ENCODE measurements at places on chromosomes 3 and 15. TPM values are rescaled to one million over a fixed set of nuclear protein-coding genes. Genes with fewer than 3 reads are reported as not detected.

DNA sequence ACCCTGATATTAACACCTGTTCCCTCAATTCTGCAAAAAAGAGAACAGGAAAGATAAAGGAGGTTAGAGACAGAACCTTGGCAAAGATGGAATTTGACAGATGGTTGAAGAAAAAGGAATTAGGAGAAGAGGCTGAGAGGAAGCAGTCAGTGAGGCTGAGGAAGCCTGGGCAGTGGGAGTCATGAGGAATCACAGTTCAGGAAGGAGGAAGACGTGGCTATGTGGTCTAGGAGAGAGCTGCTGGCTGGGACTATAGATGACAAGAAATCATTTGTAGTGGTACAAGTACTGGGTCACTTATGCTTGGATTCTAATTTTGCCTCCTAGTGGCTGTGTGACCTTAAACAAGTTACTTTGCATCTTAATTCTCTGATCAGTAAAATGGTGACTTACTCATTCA, 49.0 kb downstream of the LARS2 start:
- no peak overlapping the region for H3K27ac ChIP-seq
- H3K4me1 ChIP-seq = no peaks in the 10 kb centered on the region
- DNase-seq = no peak
- H3K4me3 ChIP-seq = no peak overlapping the region
- peaks cover 8% of the 10 kb centered on the region for H3K36me3 ChIP-seq

GRCh38 chr15:43204016-43204901, 16.6 kb downstream of the EPB42 start:
- no peaks in the 10 kb centered on the region for H3K36me3 ChIP-seq
- H3K4me1 ChIP-seq = no peaks in the 10 kb centered on the region
- no peak for DNase-seq
- H3K27ac ChIP-seq = no peak overlapping the region
- H3K27me3 ChIP-seq = peaks cover 11% of the 10 kb centered on the region
- H3K4me3 ChIP-seq = no peak overlapping the region

DNA sequence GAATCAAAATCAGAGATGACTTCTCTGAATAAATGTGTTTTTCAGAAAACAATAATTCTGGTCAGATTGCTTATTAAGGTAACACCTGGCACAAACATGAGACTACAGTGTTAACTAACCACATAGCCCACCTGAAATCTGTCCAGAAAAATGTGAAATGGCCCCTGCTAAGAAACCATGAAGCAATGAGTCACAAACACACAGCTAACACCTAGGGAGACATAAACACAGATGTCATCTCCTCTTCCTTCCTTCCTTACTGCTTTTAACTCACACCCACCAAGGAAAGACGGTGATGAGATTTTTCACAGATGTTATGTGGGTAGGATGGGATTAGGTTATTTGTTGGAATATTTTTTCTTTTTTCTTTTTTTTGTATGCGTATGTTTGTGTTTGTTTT, 315.0 kb upstream of the STAC start:
- no peak for DNase-seq
- H3K4me1 ChIP-seq = no peaks in the 10 kb centered on the region
- no peak overlapping the region for H3K4me3 ChIP-seq
- H3K27me3 ChIP-seq = no peaks in the 10 kb centered on the region
- H3K27ac ChIP-seq = no peak overlapping the region

DNA sequence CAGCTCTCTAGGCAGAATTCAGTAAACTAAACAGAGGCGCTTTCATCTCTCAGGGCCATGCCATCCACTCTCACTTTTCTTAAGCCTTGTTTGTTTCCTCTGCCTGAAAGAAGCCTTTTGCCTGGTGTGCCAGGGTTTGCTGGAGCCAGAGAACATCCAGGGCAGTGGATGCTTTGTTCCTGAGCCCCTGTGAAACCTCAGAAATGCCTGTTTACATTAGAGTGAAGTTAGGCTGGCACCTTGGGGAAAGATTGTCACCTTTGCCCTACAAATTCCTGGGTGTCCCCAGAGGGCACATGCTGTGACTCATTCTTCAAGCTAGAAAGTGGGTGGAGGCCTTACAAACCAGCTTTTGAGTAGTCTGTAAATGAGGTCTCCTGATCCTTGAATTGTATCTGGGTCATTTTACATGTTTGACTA, 10.7 kb upstream of the TRAK1 start:
- H3K27ac ChIP-seq = peak overlapping the region; percentile 51
- H3K4me1 ChIP-seq = peaks cover 56% of the 10 kb centered on the region
- no peaks in the 10 kb centered on the region for H3K27me3 ChIP-seq
- H3K4me3 ChIP-seq = no peak overlapping the region

- DNase-seq = no peak
- no peaks in the 10 kb centered on the region for H3K27me3 ChIP-seq
Measured at GRCh38 chr3:134817297-134817696, 22.2 kb downstream of the EPHB1 start.

DNA sequence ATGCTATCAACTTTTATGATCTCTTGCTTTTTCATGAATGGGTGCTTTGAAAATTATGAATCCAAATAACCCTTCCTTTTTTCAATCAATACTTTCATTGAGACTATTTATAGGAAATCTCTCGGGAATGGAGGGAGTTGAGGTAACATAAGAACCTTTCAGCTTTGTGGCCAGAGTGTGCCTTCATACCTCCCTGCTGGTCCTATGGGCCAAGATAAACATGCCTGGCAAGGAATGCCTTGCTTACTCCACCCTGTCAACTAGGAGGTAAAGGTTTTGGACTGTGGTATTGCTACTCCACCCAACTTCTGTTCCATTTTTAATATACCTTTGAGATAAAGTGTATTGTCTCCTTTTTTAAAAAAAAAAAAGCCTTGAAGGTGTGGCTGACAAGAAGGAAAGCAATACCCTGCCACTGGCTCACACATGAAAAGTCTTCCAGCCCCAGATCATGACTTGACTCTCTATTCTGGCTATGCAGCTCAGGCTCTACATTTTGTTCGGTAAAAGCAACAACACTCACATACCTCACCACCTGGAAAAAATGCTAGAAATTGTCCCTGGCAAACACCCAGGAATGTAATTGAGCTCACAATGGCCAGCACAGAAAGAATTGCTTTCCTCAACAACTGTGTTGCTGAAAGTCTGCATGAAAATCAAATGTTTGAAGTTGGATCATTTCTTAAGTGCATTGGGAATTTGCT, 35.8 kb downstream of the COL8A1 start:
- H3K4me3 ChIP-seq = no peak overlapping the region
- H3K27me3 ChIP-seq = no peaks in the 10 kb centered on the region
- no peaks in the 10 kb centered on the region for H3K36me3 ChIP-seq
- no peaks in the 10 kb centered on the region for H3K4me1 ChIP-seq
- no peak for DNase-seq

- no peaks in the 10 kb centered on the region for H3K4me1 ChIP-seq
- no peak for DNase-seq
- no peaks in the 10 kb centered on the region for H3K27me3 ChIP-seq
- H3K36me3 ChIP-seq = no peaks in the 10 kb centered on the region
- H3K27ac ChIP-seq = no peak overlapping the region
Measured at GRCh38 chr3:36707623-36708409, 56.5 kb downstream of the DCLK3 start.

DNA sequence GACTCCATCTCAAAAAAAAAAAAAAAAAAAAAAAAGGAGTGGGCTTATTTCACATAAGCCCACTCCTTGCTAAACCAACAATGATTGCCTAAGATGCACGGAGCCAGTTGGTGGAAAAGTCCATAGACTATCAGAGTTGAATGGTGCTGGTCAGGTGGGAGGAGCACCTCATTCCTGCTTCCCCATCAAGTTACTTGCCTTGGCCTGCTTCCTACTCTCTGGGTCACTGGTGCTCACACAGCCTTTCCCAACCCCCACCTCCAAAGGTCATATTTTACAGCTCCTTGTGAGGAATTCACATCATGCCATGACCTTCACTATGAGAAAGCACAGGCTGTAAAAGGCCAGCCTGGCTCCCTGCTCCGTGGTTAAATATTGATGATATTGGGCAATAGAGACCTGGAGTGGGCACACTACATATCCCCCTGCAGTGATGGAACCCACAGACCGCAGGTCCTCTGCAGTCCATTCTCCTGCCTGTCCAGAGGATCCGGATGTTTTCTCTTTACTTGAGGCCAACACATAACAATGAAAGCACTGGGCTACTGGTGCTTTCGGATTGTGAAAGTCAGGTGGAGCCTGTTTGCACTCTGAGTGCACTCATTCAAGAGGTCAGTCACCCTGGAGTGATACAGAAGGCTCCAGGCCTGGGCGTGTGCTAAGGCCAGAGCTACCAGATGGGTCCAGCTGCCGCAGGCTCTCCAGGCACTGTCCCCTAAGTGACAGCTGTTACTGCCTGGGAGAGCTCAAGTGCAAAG, at the start of gene SLC51B:
Gene SLC51B (plus strand): TSS at position 664 of the 758 bp plus-strand sequence. CDS start 4,618 bp downstream, outside the sequence.
- H3K4me1 ChIP-seq = peaks cover 16% of the 10 kb centered on the region
- DNase-seq = no peak
- H3K27me3 ChIP-seq = no peaks in the 10 kb centered on the region
- no peak within 1 kb of the TSS for H3K27ac ChIP-seq
- H3K4me3 ChIP-seq = no peak within 1 kb of the TSS

DNA sequence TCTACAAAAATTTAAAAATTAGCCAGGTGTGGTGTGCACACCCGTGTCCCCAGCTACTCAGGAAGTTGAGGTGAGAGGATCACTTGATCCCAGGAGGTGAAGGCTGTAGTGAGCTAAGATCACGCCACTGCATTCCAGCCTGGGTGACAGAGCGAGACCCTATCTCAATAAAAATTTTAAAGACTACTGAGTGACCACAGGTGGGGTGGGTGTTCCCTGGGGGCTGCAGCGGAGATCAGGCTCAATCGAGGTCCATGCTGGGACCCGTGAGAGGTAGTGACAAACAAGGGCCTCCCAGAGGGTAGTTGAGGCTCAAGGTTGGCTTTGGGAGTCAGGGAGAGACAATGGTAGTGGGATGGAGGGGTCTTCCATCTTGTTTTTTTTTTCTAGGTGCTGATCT, 38.9 kb upstream of the LIMD1 start:
- H3K27ac ChIP-seq = no peak overlapping the region
- H3K36me3 ChIP-seq = no peaks in the 10 kb centered on the region
- DNase-seq = no peak
- no peak overlapping the region for H3K4me3 ChIP-seq

GRCh38 chr3:53703630-53704362, 142.4 kb downstream of the CHDH start:
- no peaks in the 10 kb centered on the region for H3K4me1 ChIP-seq
- no peak overlapping the region for H3K27ac ChIP-seq
- no peak for DNase-seq
- H3K36me3 ChIP-seq = no peaks in the 10 kb centered on the region
- no peaks in the 10 kb centered on the region for H3K27me3 ChIP-seq

- no peaks in the 10 kb centered on the region for H3K27me3 ChIP-seq
- H3K4me3 ChIP-seq = no peak overlapping the region
- H3K27ac ChIP-seq = no peak overlapping the region
Measured at GRCh38 chr15:40918799-40919392, 10.2 kb upstream of the DLL4 start.

GRCh38 chr15:82124331-82125263, 78.8 kb upstream of the MEX3B start:
- no peaks in the 10 kb centered on the region for H3K4me1 ChIP-seq
- no peak overlapping the region for H3K27ac ChIP-seq

DNA sequence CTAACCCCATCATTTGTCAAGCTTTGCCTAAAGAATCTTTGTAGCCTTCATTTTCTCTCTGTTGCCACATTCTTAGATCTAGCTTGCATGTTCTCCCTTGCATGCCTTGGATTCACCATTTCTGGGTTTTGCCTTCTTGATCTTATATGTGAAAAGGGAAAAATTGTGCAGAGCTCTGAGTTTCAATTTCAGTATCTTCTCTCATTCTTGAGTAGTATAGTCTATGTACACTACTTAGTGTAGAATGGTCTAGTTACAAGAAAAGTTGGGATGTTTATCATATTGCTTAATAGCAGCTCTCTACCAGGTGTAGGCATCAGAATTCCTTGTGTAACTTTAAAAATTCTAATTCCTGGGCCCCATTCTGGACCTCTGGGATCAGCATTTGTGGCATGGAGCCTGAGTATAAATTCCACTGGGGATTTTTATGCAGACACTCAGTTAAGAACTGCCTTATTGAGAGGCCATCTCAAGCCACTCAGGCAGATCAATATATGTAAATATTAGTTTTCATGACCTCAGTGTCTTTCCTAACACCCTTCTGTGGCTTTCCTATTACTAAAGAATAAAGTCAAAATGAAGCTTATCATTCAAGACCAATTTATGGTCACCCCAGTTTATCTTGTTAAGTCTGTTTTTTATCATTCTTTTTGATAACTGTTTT, 23.4 kb downstream of the GTF2E1 start:
- H3K4me3 ChIP-seq = no peak overlapping the region
- H3K4me1 ChIP-seq = peaks cover 5% of the 10 kb centered on the region
- H3K27me3 ChIP-seq = no peaks in the 10 kb centered on the region
- no peak overlapping the region for H3K27ac ChIP-seq
- DNase-seq = no peak

GRCh38 chr3:183435661-183436060, 7.2 kb upstream of the MCF2L2 start:
- no peaks in the 10 kb centered on the region for H3K27me3 ChIP-seq
- DNase-seq = no peak
- no peaks in the 10 kb centered on the region for H3K36me3 ChIP-seq
- H3K27ac ChIP-seq = no peak overlapping the region
- H3K4me3 ChIP-seq = no peak overlapping the region

DNA sequence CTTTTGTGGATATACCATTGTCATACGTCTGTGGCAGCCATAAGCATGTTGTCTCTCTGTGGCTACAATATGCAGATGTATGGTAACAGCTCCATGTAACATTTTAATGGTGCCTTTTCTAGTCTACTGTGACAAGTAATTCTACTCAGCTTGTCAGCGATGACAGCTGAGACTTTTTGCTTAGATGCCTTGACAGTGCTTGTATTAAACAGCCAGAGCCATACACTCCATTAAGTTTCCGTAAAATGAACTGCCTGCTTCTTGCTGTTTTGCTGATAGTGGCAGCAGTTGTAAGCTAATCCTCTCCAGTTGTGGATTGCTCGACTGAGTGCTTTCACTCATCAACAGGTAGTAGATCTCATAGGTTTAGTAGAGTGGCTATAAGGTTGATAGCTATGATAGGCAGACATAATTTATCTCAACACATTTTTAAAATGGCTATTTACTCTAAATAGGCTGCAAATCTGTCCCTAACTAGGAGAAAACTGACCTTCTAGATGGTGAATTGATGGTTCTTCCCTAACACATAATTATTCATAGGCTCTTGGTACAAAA, 260.2 kb upstream of the NAALADL2 start:
- H3K27ac ChIP-seq = no peak overlapping the region
- no peaks in the 10 kb centered on the region for H3K4me1 ChIP-seq
- no peaks in the 10 kb centered on the region for H3K36me3 ChIP-seq

GRCh38 chr3:107235193-107235927, 141.9 kb upstream of the CCDC54 start:
- no peaks in the 10 kb centered on the region for H3K36me3 ChIP-seq
- H3K27ac ChIP-seq = peak overlapping the region; percentile 74
- H3K4me1 ChIP-seq = peaks cover 13% of the 10 kb centered on the region
- peak overlapping the region; percentile 30 for H3K4me3 ChIP-seq

- no peaks in the 10 kb centered on the region for H3K36me3 ChIP-seq
- peak; percentile 100 for DNase-seq
- H3K4me1 ChIP-seq = peaks cover 25% of the 10 kb centered on the region
- peaks cover 3% of the 10 kb centered on the region for H3K27me3 ChIP-seq
- H3K27ac ChIP-seq = peak overlapping the region; percentile 54
Measured at GRCh38 chr15:43510200-43511011, 7.0 kb upstream of the MAP1A start.

Gene CYP1A1
- 0.04 TPM for polyA plus RNA-seq

Gene IFT122
- 5.2 TPM for polyA plus RNA-seq

Gene IL17RC
- polyA plus RNA-seq = 12.6 TPM

Gene GOLGA8J
- not detected for polyA plus RNA-seq

Gene CCRL2
- 12.0 TPM for polyA plus RNA-seq

Gene LDHAL6B
- polyA plus RNA-seq = not detected

Gene FBLN2
- polyA plus RNA-seq = 15.9 TPM

Gene SGO1
- polyA plus RNA-seq = 2.1 TPM

Gene GTF2A2
- polyA plus RNA-seq = 103 TPM

Gene GAP43
- 0.38 TPM for polyA plus RNA-seq

Gene LRRN1
- 1.1 TPM for polyA plus RNA-seq

Gene CCDC12
- polyA plus RNA-seq = 124 TPM

Gene AHSG
- not detected for polyA plus RNA-seq

Gene RPL35A
- 3,288 TPM for polyA plus RNA-seq

All from spleen (tissue), 13 donors.